Cerebellum (tissue), 4 donors: ENCODE measurements at places on chromosomes 4 and X.

DNA sequence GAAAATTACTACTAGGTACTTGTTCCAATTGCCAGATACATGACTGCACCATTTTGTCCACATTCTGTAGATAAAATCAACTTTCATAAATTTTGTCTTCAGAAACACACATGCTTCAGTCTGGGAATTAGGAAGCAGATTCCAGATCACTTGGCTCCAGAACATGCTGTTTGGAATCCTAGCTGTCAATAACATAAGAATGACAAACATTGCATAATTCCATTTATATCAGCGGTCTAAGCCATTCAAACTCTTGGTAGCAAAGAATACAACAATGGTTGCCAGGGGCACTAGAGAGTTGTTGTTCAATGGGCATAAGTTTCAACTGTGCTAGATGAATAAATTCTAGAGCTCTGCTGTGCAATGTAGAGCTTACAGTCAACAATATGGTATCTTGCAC lies 1112.1 kb upstream of the AGA start:
- no peak for DNase-seq

GRCh38 chr4:17068392-17068791 lies 169.9 kb upstream of the LDB2 start:
- DNase-seq = no peak

- no peak for DNase-seq
These were observed 7.4 kb downstream of the SNCA start for GRCh38 chr4:89829470-89830138.

DNA sequence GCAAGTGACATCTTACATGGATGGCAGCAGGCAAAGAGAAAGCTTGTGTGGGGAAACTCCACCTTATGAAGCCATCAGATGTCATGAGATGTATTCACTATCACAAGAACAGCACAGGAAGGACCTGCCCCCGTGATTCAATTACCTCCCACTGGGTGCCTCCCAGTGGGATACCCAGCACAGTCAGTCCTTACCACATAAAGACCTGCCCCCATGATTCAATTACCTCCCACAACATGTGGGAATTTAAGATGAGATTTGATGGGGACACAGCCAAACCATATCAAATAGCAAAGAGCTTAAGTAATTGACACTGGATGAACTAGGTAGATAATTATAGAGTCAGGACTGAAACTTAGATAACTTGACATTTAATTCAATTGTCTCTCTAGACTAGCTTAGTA lies 85.6 kb downstream of the SLIT2 start:
- no peak for DNase-seq

GRCh38 chrX:72620550-72621145 lies 48.0 kb upstream of the HDAC8 start:
- DNase-seq = no peak
